Heart right ventricle (tissue), 16 donors: ENCODE measurements at places on chromosomes 2 and 18.

DNA sequence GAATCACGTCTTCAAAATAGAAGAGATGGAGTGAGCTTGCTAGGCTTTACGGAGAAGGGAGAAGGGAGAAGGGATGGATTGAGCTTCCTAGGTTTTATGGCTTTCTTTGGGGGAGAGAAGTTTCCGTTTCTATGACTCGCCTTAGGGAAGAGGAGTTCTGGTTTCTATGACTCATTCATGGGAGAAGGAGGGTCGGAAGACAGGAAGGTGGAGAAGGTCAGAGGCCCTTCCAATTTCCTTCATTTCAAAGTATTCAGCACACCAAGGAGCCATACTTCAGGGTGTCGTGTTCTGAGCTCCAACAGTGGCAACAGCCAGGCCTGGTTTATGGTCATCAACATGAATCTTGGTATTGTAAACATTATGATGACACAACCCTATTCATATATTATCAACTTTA, 284.7 kb upstream of the VWC2L start:
- no peak for DNase-seq

DNA sequence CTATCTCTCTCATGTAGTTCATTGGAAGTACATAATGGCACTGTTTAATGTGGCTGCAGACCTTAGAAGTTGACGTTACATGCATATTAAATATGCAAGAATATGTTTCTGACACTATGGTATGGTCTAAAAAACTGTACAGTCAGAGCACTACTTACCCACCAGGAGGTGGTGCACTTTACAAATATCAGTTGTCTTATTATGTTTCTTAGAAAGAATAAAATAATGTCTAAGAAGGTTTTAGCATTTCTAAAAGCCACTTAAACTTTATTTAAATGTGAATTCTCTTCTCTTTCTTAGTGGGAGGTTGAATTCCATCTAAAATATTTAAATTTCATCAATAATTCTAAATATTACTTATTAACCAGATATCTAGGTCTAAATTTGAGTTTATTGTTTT, 4.3 kb downstream of the TMEFF2 start:
- no peak for DNase-seq

- DNase-seq = no peak
Observed at GRCh38 chr2:65997961-65998360, 437.0 kb upstream of the MEIS1 start.

GRCh38 chr18:3584897-3585460, 135.0 kb downstream of the TGIF1 start:
- no peak for DNase-seq

DNA sequence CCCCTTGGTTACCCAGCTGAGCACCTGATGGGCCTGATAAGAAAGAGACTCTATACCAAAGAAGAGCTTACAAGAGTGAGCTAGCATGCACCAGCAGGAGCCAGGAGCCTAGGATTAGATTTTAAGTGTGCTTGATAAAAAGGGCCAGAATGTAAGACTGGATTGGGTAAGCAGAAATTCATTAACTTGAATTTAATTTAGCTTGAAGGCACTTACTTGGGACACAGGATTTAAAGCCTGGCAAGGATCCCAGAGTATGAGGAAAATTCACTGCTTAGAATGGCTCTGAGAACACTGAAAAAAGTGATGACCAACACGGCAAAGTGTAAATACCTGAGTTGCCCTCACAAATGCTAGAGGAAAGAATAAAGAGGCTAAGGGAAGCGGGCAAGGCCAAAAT, 91.3 kb upstream of the RBBP8 start:
- DNase-seq = no peak

GRCh38 chr2:54642677-54643430, 80.6 kb upstream of the EML6 start:
- DNase-seq = no peak

DNA sequence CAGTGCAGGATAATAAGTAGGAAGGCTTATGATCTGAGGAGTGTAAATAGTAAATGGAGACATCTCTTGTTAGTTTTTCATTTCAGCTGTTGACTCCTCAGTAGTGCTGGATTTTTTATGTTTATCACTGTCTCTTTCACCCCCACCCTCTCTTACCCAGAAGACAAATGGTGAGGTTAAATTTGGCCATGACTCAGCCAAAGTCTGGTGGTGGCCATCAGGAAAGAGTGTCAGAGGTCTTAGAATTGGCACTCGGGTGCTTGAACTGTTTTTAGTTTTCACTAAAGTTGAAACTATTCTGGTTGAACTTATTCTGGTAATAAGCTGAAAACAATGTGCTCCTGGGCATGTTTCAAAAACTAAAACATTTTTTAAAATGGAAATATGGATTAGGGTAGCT, 123.3 kb downstream of the FHOD3 start:
- DNase-seq = no peak

GRCh38 chr18:79955302-79956075, 4.0 kb upstream of the SLC66A2 start:
- DNase-seq = no peak

DNA sequence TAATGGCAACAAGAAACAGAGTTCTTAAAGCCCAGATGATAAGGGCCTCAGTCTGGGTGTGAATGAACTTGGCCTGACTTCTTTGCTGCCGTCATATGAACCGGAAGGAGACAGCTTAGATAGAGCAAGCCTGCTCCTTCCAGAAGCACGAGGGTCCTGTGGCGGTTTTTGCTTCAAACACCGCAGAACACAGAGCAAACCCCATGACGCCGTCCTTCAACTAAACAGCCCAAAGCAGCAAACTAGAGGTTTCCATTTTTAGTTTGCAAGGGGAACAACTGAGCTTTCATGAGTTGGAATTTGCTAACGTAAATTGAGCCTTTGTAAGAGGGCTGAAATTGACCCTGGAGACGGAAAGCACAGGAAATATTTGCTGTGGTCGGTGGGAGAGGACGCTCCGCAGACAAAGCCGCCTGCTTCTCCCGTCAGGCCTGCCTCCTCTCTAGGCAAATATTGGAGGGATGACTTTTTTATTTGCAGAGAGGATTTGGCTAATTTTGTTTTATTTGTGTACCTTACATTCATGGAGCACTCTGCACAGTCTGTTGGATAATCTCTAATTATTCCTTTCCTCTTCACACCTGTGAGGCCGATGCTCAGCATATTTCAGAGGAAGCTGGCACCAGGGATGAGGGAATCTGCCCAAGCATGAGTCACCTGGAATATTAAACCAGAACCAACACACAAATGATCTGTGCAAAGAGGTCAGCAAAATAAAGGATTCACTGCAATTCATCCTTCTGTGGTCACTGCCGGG, 134.0 kb upstream of the NCK2 start:
- DNase-seq = no peak

DNA sequence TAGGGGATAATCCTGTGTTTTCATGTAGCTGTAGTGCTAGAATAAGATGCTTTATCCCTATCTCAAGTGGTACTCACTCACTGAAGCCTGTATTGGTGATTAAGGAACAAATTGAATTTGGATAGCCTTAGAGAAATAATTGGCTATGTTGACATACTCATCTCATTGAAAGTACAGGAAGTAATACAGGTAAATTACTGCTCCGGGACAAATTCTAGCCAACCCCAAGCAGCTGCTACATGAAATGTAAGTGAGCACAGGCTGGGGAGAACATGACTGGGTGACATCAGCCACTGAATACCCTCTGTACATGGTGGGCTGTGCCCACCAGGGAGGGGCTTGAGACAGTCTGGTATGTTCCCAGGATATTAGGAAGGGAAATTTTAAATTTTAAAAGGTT, 188.4 kb upstream of the RASGRP3 start:
- no peak for DNase-seq

- peak; percentile 17 for DNase-seq
Observed at GRCh38 chr2:177282181-177282641, 17.7 kb upstream of the NFE2L2 start.

- DNase-seq = no peak
Observed at GRCh38 chr2:85852152-85852840, 36.5 kb downstream of the ST3GAL5 start.

DNA sequence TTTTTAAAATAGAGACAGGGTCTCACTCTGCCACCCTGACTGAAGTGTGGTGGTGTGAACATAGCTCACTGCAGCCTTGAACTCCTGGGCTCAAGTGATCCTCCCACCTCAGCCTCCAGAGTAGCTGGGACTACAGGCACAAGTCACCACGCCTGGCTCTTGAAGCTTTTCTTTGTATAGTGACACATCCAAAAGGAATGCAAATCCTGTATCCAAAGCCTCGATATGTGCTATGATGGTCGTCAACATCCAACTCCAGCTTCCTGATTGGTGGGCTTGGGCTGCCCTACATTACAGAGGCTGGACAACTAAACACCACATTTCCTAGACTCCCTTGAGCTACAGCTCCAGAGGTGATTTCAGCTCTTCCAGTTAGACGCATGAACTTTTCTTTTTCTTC, 101.7 kb upstream of the PGAP1 start:
- no peak for DNase-seq

- DNase-seq = no peak
Observed at GRCh38 chr2:43318791-43319190, 92.4 kb upstream of the ZFP36L2 start.

DNA sequence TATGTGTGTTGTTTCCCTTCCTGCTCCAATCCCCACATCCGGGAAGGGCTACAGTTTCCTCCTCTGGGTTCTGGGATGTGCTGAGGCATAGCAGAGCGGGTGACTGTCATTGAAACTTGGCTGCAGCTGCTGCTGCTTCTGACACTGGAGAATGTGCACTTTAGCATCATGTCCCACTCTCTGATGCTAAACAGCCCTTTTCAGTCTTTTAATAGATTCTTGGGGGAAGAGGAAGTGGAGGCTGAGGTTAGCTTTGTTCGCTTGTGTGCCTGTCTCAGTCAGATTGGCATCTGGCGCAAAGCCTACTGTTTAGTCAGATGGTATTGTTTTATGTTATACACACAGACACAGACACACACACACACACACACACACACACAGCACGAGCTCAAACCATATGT, 136.5 kb upstream of the RND3 start:
- DNase-seq = no peak

DNA sequence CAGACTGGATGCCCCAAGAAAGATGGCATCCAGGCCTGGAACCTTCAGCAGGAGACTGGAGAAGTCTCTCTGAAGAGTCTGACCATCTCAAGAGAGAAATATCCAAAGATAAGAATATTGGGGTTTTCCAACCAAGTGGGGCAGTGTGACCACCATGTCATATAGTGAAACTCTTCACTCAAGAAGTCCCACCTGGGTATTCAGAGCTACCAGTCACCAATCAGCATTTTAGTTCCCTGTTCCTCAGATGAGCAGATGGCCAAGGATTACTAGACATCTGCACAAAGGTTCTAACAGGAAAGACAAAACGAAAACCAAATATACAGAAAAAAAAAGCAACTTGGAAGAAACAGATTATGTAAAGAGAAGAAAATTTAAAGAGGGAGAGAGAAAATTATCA, 38.5 kb upstream of the CXCR4 start:
- DNase-seq = no peak

- DNase-seq = no peak
Observed at GRCh38 chr2:105747254-105747894, 2.7 kb downstream of the NCK2 start.

- DNase-seq = no peak
Observed at GRCh38 chr2:58638256-58638805, 397.2 kb upstream of the FANCL start.

- DNase-seq = no peak
Observed at GRCh38 chr2:95314964-95315611, 17.9 kb downstream of the KCNIP3 start.

DNA sequence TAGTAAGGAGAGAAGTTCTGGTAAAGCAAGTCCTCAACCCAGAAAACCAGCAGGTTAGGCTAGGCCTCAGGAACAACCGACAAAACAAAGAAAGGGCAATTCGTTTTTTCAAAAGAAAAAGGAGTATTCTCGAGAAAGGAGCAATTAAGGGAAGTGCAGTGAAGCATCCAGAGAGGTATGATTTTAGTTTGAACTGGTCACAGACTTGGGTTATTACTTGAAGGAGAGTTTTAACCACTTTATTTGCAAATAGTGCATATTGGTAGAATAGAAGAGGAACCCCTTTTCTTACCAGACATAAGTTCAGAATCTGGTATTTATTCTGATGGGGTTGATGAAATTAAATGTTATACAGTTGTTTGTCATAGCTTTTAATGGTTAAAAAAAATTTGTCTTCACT, 110.0 kb upstream of the GCFC2 start:
- DNase-seq = no peak

GRCh38 chr2:197804049-197804757, at the start of gene PLCL1:
Gene PLCL1, plus strand, starts transcription at chr2:197804593.
- DNase-seq = peak; percentile 94

GRCh38 chr2:186346216-186346615, 139.8 kb upstream of the ZC3H15 start:
- DNase-seq = no peak

GRCh38 chr18:9364242-9364641, 29.7 kb downstream of the TWSG1 start:
- no peak for DNase-seq

DNA sequence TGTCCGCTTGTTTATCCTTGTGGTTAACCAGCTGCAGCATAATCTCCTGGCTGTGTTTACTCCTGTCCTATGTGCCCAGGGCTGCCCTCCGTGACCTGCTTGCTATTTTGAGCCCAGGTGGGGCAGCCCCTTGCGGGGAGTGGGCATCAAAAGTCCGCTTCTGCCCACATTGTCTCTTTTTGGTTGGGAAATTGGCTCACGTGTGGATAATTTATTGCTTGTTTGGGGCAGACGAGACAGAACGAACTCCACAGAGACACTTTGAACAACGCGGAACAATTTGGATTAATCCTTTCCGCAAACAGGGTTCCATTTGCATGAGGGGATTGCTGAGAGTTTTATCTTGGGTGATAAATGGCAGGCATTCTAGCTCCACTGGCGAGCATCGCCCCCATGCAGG, 8.1 kb upstream of the CXCR4 start:
- DNase-seq = no peak

- peak; percentile 16 for DNase-seq
Observed at GRCh38 chr2:170715932-170716777, 1.0 kb downstream of the SP5 start.

- DNase-seq = no peak
Observed at GRCh38 chr2:26559044-26559405, 81.1 kb upstream of the OTOF start.

DNA sequence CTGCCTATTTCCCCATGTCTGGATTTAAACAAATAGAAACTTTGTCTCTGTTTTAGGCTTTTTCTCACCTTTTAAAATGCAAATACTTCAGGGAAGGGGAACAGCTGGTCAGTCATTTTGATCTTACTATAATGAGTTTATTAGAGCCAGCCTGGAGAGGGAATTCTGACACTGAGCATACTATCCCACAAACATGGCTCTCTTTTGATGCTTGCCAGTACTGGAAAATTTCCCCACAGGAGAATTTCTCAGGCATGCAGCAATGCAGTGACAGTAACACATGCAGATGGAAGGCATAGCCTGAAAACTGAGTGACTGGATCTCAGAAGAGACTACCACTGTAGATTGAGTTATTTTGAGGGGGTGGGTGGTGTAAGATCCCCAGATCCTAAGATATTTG, 974.3 kb upstream of the CELF4 start:
- DNase-seq = no peak

GRCh38 chr2:207847807-207848544, 78.3 kb upstream of the FZD5 start:
- DNase-seq = peak; percentile 33

- DNase-seq = no peak
Observed at GRCh38 chr2:9428965-9429577, 5.6 kb downstream of the CPSF3 start.
